MG63 (cell line): ENCODE measurements at places on chromosomes 7 and 10. TPM values are rescaled to one million over a fixed set of nuclear protein-coding genes. Genes with fewer than 3 reads are reported as not detected.

Gene ANAPC16
- total RNA-seq = 61.1 and 141 TPM in 2 replicates

Gene IFIT1B
- not detected in 2 replicates for total RNA-seq

Gene ZNF33B
- 4.2 and 5.1 TPM in 2 replicates for total RNA-seq

Gene RSPH10B
- total RNA-seq = not detected in 2 replicates

- no peak for DNase-seq
These were observed 7.3 kb downstream of the SLC25A13 start for GRCh38 chr7:96314402-96315124.

- DNase-seq = no peak
These were observed 42.8 kb downstream of the GLI3 start for GRCh38 chr7:42194238-42194637.

GRCh38 chr10:74055383-74056049 is 57.6 kb downstream of the VCL start:
- DNase-seq = no peak

GRCh38 chr10:46539596-46540411 is 16.7 kb downstream of the GPRIN2 start:
- DNase-seq = no peak

- no peak for DNase-seq
These were observed 60.2 kb downstream of the ZNF277 start for GRCh38 chr7:112266595-112267270.

- peak; percentile 9 for DNase-seq
These were observed 47.3 kb upstream of the OIT3 start for GRCh38 chr10:72846238-72846637.

- DNase-seq = no peak
These were observed 378 bp downstream of the PIK3AP1 start for GRCh38 chr10:96719850-96720421.

DNA sequence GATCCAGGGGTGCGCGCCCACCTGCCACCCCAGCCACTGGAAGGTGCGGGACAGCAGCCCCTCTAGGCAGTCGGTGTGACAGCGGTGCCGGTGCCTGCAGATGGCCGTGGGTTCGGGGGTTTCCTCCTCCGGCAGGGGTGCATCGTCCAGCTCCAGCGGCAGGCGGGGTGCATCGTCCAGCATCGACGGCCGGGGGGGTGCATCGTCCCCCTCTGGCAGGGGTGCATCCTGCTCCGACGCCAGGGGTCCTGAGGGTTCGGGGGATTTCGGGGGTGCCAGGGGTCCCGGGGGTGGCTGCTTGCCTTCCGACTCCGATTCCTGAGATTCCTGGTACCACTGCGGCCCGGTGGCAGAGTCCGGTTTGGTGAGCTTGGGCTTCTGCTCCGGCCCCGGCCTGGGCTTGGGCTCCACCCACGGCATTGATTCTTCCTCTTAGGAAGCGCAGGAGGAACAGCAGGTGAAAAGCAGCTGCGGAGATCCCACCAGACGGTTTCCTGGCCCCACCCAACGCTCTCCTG is 90.2 kb upstream of the RAB18 start:
- DNase-seq = no peak

GRCh38 chr10:48517911-48518811 is 86.7 kb downstream of the ARHGAP22 start:
- DNase-seq = no peak

DNA sequence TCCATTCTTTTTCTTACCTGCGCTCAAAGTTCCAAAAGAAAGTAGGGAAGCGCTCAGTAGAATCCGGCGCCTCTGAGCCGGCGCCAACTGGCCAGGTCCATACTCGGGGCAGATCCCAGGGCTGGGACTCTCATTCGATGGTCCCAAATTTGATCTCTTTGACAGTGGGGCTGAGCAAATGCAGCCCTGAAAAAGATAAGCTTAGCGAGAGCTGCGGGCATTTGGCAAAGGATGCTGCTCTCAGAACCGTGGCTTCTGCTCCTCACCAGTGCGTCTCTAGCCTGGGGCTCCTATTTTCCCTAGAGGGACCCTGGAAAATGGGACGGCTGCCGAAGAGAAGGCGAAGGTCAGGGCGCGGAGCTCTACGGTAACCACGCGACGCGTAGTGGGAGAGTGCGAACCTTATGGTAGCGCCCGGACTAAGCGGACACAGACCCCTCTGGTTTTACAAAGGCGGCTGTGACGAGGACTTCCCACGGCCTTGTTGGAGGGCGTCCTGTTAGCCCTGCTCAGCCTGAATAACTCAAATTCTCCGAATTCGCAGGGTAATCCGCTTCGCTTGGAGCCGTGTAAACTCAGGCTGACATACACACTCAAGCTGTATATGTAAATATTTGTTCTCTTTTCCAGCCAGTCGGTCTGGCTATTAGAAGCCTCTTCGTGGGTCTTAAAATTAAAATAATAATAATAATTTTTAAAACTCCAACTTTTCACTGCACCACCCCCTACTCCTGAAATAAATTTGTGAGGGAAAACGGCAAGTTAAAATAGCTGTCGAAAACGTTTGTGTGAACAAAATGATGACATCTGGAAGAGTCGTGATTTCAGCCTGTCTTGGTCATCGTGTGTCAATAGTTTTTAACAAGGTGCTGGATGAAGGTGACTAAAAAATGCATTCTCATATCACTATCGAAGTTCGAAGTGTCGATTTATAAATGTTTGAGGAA is 869 bp upstream of the TBX20 start:
- DNase-seq = no peak
